ENCODE measurements at places on chromosomes 1 and 21. TPM values are rescaled to one million over a fixed set of nuclear protein-coding genes. Genes with fewer than 3 reads are reported as not detected.

Gene FCRL3
- total RNA-seq: not detected

Gene CCDC27
- not detected for total RNA-seq

Gene TAS1R3
- total RNA-seq: under 0.01 TPM

Gene TTC39A
- 0.32 TPM for total RNA-seq

Gene SAMD11
- under 0.01 TPM for total RNA-seq

Gene CTPS1
- 45.1 TPM for total RNA-seq

Gene MROH9
- total RNA-seq: not detected

Gene S100A7
- total RNA-seq: not detected

Gene SLAMF9
- total RNA-seq: not detected

Gene ACTN2
- 0.32 TPM for total RNA-seq

Gene PGBD5
- total RNA-seq: under 0.01 TPM

Gene KDF1
- not detected for total RNA-seq

Gene KCNJ9
- not detected for total RNA-seq

Gene PRR9
- total RNA-seq: not detected

Data from epithelial cell of umbilical artery (primary cell).